T-cell (primary cell): ENCODE measurements at places on chromosomes 2 and 18. TPM values are rescaled to one million over a fixed set of nuclear protein-coding genes. Genes with fewer than 3 reads are reported as not detected.

The FBXO48 gene
- 1.8 TPM for total RNA-seq

The ITPRID2 gene
- total RNA-seq = 40.2 TPM

The LYG1 gene
- total RNA-seq = 2.7 TPM

The FOXI3 gene
- total RNA-seq = not detected

GRCh38 chr2:218168635-218169462 is 2.1 kb upstream of the CXCR1 start:
- DNase-seq = peak; percentile 64

DNA sequence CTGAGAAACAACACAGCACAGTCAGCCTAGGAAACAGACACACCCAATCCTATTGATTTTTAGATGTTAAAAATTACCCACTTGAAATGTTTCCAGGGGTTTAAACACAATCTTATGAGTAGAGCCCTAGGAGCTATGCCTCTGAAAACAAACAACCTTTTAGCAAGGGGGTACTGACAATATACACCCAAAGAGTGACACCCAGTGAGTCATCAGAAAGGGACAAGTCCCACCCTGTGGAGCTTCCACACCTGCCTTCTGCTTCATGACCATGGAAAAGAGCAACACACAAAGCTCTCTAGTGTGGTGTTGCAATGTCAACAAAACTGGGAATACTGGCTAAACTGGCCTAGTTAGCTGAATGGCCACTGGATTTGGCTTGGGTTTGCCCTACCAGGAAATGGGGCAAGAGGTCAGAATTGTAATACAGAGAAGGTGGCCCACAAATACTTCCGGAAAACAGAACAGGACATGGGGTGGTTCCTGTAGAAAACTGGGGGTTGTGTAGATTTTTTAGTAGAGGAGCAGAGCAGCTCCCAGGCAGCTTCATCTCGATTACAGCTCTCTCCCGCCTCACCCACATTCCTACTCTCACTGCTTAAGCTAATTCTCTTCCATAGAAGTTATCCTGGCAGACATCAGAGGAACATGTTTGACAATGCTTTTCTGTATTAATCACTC is 98.2 kb downstream of the GAREM1 start:
- no peak for DNase-seq

GRCh38 chr2:234611209-234611608 is 114.3 kb upstream of the ARL4C start:
- DNase-seq = no peak

- DNase-seq = no peak
These were observed 6.3 kb downstream of the TNFAIP6 start for GRCh38 chr2:151363709-151364108.

DNA sequence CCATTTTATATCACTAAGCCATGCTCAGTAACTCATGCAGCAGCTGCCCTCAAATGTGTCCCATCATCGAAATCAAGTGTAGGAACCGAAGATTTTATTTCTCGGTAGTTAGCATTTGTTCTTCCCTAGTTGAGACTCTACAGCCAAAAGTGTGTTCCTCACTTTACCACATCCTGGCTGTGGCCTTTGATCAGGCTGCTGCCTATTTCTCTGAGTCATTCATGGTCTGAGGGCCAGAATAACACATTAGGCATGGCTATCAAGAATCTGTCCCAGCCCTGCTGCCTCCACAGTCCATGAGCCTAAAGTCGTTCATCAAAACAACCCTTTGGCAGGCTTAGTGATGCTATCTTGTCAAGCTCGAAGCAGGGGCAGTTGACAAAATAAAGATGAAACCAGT is 300.1 kb downstream of the TDRD15 start:
- no peak for DNase-seq

DNA sequence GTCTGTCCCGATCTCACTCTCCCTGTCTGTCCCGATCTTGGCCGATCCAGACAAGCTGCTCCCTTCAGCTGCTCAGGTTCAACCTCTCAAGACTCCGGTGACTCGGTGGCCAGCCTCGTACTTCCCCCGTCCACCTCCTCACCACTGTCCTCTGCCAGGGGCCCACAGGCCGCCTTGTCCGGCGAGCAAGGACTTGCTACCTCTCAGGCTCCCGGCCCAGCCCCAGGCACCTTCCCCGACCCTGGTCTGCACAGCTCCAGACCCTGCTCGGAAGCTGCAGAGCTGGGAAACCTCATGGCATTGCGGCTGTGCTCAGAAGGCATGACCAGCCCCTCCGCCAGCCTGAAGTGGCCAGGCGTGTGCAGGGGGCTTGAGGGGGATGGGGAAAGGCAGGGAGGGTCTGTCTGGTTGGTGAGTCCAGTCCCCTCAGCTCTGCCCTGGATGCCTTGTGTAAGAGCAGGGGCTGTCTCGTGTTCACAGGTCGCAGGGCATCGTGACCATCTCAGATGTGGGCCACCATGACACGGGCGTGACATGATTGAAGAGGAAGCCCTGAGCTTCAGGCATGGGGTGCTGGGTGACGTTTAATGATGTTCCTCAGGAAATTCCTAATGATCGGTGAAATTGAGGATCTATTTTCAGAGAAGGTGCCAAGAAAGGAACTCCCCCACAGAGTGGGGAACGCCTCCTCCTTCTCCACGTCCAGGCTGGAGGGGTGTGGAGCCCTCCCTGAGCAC is 121.2 kb upstream of the CTDP1 start:
- DNase-seq = no peak

DNA sequence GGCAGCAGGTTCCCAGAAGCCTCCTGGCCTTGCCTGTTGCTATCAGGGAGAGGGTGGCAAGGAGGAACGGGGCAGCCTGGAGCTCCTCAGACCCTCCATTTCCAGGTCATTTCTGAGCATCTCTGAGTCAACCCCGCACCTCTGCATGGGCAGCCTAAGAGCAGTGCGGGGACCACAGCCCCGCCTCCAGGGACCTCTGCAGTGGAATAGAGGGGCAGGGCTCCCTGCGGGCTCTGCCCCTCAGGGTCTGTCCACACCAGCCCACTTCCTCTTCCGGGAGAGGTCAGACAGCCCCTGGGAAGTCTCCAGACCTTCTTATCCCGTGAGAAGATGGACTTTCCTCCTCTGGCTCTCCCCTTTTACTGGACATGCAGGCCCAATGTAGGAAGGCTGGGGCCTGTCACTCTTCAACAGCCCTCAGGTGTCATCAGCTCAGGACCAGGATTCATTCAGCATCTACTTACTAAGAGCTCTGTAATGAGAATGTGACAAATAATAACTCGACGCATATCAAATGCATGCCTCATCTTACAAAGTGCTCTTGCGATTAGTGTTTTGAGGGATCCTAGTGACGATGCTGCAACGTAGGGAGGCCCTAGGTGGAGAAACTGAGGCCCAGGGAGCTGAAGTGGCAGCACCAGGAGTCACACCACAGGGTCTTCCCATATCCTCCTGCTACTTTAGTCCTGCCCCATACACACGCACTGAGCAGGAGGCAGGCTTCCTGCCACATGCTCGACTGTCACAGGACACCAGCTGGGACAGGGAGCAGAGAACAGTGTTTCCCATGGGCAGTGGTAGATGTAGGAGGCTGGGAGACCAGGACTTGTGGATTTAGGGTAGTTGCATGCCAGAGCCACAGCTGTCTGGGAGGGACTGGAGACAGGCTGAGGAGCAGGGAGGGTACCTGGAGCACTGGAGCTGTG is 28.0 kb downstream of the SH2D6 start:
- DNase-seq = no peak

DNA sequence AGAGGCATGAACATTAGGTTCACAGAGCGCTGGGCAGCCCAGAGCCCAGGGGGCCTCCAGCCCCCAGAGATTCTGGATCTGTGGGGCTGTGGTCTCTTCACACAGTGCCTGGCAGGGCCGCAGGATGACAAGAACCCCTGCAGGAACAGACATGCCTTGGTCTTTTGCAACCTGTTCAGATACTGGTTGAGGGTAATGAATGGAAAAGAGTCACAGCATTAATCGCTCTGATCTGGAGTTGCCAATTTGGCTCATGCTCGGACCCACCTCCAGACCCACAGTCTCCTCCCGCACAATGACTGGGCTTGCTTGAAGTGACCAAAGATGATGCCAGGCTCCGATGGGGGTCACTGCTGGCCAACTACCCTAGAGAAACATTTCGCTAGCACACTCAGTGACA is 229.4 kb upstream of the SMAD2 start:
- no peak for DNase-seq

DNA sequence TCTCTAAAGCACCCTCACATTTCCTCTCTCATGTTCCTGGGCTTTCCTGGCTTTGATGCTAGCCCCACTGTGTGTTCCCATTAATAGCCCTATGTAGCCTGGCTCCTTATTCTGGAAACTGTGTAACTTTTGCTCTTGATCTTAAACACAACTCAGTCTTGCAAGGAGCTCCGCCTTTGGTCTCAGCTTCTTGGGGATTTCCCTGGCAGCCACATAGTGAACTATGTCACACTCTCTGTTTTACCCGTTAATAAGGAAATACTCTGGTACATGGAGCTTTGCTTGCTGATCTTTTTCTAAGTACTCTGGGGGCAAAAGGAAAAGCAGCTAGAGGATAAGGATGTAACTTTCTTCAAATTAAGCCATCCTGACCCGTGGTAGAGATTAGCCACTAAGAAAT is 259.3 kb downstream of the NEDD4L start:
- DNase-seq = no peak

- no peak for DNase-seq
These were observed 138.3 kb upstream of the ID2 start for GRCh38 chr2:8543383-8544170.

DNA sequence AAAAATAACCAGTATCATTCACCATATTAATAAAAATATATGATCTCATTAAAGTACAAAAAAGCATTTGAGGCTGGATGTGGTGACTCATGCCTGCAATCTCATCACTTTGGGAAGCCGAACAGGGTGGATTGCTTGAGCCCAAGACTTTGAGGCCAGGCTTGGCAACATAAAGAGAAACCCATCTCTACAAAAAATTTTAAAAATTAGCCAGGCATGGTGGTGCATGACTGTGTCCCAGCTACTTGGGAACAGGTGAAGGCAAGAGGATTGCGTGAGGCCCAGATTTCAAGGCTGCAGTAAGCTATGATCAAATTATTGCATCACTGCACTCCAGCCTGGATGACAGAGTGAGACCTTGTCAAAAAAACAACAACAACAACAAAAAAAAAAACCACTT is 75.9 kb downstream of the RAD51AP2 start:
- DNase-seq = no peak
